Kasumi-1 (cell line): ENCODE measurements at places on chromosomes 16 and 17.
A peak's percentile ranks its signal among the peaks of the same experiment; 100 is the strongest.

- no peak for DNase-seq
These were observed 42.3 kb downstream of the PIPOX start for GRCh38 chr17:29085223-29085622.

DNA sequence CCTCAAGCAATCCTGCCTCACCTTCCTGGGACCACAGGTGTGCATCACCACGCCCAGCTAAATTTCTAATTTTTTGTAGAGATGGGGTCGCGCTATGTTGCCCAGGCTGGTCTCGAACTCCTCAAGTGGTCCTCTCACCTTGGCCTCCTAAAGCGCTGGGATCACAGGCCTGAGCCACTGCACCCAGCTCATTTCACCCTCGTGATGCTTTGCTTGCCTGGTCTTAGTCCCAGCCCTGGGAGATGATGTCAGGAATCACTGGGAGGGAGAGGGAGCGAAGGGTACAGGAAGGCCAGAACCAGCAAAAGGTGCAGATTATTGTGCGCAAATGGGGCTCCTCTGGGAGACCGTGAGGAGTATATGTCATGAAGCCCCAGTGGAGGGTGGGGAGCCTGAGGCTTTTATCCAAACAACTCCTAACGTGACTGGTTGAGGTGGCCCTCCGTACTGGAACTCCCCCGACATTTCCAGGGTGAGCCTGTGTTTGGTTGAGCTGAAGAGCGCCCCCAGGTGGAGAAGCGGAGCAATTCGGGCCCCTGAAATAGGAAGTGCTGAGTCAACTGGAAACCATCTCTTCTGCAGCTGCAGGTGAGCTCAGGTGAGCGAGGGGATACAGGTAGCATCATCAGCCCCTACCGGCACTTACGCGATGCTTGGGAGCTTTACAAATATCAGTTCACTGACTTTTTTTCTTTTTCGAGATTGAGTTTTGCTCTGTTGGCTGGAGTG, 41.2 kb upstream of the HAPSTR1 start:
- peak; percentile 5 for DNase-seq

- DNase-seq: no peak
These were observed 429 bp downstream of the OR2C1 start for GRCh38 chr16:3356118-3356517.

- no peak for DNase-seq
These were observed 73.3 kb downstream of the ABCC12 start for GRCh38 chr16:48082516-48082915.

DNA sequence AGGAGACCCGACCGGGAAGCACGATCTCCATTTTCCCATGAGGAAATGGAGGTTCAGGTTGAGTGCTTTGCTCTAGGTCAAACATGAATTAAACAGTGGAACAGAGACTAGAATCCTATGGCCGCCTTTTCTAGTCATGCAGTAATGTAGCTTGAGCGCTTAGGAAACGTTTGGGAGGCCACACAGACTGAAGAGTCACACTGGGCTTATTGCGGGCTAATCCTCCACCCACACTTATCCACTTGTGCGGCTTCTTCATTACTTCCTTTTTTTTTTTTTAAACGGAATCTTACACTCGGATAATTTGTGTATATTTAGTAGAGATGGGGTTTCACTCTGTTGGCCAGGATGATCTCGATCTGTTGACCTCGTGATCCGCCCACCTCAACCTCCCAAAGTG, 26.0 kb downstream of the CACNG3 start:
- no peak for DNase-seq
